Natural killer cell treated with Interleukin-12 subunit alpha and Interleukin-12 subunit beta and Interleukin-15 and Interleukin-18, amount 100 ng/mL, for 72 hours (primary cell): ENCODE measurements at places on chromosomes 11 and 22. TPM values are rescaled to one million over a fixed set of nuclear protein-coding genes. Genes with fewer than 3 reads are reported as not detected.

GRCh38 chr11:119726150-119726553 lies 2.8 kb downstream of the NECTIN1 start:
- H3K27ac ChIP-seq = no peak overlapping the region
- DNase-seq = no peak
- H3K4me3 ChIP-seq = no peak overlapping the region
- peaks cover 8% of the 10 kb centered on the region for H3K4me1 ChIP-seq
- H3K36me3 ChIP-seq = no peaks in the 10 kb centered on the region

DNA sequence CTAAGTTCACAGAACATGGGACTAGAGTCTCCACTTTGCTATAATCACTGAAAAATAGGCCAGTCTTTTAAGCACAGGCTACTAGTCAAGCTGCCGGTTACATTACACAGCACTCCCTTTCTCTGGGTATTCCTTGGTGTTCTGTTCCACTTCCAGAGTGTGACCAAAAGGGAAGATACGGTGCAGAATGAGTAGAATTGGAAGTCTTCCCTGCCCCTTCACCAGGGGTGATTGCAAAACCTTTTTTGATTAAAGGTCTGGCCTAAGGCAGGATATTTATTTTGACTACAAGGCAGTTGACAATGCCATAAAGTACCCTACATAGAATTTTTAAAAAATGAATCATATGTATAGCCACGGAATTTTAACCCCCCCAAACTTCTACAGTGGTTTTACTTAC lies 59.6 kb upstream of the ADORA2A start:
- no peak overlapping the region for H3K4me3 ChIP-seq
- no peaks in the 10 kb centered on the region for H3K27me3 ChIP-seq
- peaks cover 42% of the 10 kb centered on the region for H3K36me3 ChIP-seq
- H3K4me1 ChIP-seq = peaks cover 4% of the 10 kb centered on the region

DNA sequence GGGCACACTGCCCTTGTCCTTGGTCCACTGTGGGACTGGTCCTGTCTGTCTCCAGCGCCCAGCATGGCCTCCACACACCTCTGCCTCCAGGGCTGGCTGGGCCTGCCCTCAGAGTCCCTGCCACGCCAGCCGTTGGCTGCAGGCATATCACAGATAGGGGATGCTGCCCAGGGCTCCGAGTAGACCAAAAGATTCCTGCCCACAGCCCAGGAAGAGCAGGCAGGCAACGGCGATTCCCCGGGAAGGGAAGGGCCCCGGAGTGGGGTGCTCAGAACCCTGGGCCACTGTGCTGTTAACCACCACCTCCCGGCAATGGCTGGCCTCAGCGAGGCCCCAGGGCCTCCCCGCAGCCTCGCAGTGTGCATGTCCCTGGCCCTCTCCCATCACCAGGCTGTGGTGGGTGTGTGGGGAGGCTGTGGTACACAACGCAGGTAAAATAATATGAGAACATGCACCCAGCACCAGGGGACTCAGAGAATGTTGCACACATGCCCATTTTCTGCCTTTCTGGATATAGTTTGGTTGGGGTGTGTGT lies 2.2 kb downstream of the IFITM5 start:
- H3K4me1 ChIP-seq = peaks cover 11% of the 10 kb centered on the region
- H3K27ac ChIP-seq = no peak overlapping the region
- H3K27me3 ChIP-seq = no peaks in the 10 kb centered on the region
- no peak for DNase-seq
- peak overlapping the region; percentile 66 for H3K4me3 ChIP-seq

GRCh38 chr11:8871171-8871775 lies 39.7 kb upstream of the AKIP1 start:
- H3K27ac ChIP-seq = no peak overlapping the region
- peaks cover 37% of the 10 kb centered on the region for H3K27me3 ChIP-seq
- no peaks in the 10 kb centered on the region for H3K36me3 ChIP-seq
- H3K4me1 ChIP-seq = no peaks in the 10 kb centered on the region
- no peak overlapping the region for H3K4me3 ChIP-seq

GRCh38 chr11:78314762-78315161 lies 102.9 kb downstream of the GAB2 start:
- no peak overlapping the region for H3K27ac ChIP-seq
- no peaks in the 10 kb centered on the region for H3K36me3 ChIP-seq
- DNase-seq = no peak
- peaks cover 6% of the 10 kb centered on the region for H3K27me3 ChIP-seq
- H3K4me1 ChIP-seq = no peaks in the 10 kb centered on the region
- H3K4me3 ChIP-seq = no peak overlapping the region

Gene MICALL1
- 21.3 TPM for total RNA-seq

Gene IGLL1
- total RNA-seq = not detected

Gene APOL6
- total RNA-seq = 63.8 TPM

GRCh38 chr11:76408171-76408965 lies 27.2 kb downstream of the GVQW3 start:
- no peak overlapping the region for H3K4me3 ChIP-seq
- H3K27me3 ChIP-seq = no peaks in the 10 kb centered on the region
- H3K36me3 ChIP-seq = no peaks in the 10 kb centered on the region
- no peaks in the 10 kb centered on the region for H3K4me1 ChIP-seq
- DNase-seq = no peak
- H3K27ac ChIP-seq = no peak overlapping the region

- DNase-seq = no peak
- no peak overlapping the region for H3K4me3 ChIP-seq
- H3K4me1 ChIP-seq = peaks cover 11% of the 10 kb centered on the region
- H3K27ac ChIP-seq = no peak overlapping the region
These were observed 247.6 kb upstream of the TBCEL start for GRCh38 chr11:120775986-120776951.

GRCh38 chr11:31996159-31996881 lies 94.6 kb upstream of the RCN1 start:
- peak overlapping the region; percentile 34 for H3K27ac ChIP-seq
- H3K4me3 ChIP-seq = no peak overlapping the region
- no peak for DNase-seq
- H3K36me3 ChIP-seq = no peaks in the 10 kb centered on the region
- H3K4me1 ChIP-seq = peaks cover 19% of the 10 kb centered on the region

- H3K4me3 ChIP-seq = no peak overlapping the region
- H3K27me3 ChIP-seq = no peaks in the 10 kb centered on the region
- no peak for DNase-seq
- H3K27ac ChIP-seq = no peak overlapping the region
- H3K36me3 ChIP-seq = no peaks in the 10 kb centered on the region
- no peaks in the 10 kb centered on the region for H3K4me1 ChIP-seq
These were observed 637.0 kb downstream of the OPCML start for GRCh38 chr11:132895340-132895739.

Gene CHEK1
- total RNA-seq = 74.7 TPM

- H3K4me1 ChIP-seq = no peaks in the 10 kb centered on the region
- H3K4me3 ChIP-seq = no peak overlapping the region
- no peak overlapping the region for H3K27ac ChIP-seq
These were observed 129.6 kb upstream of the POU2AF2 start for GRCh38 chr11:111115890-111116289.

GRCh38 chr11:8311366-8311765 lies 47.7 kb upstream of the LMO1 start:
- H3K36me3 ChIP-seq = no peaks in the 10 kb centered on the region
- peaks cover 6% of the 10 kb centered on the region for H3K4me1 ChIP-seq
- no peak overlapping the region for H3K27ac ChIP-seq
- H3K27me3 ChIP-seq = peaks cover 5% of the 10 kb centered on the region

DNA sequence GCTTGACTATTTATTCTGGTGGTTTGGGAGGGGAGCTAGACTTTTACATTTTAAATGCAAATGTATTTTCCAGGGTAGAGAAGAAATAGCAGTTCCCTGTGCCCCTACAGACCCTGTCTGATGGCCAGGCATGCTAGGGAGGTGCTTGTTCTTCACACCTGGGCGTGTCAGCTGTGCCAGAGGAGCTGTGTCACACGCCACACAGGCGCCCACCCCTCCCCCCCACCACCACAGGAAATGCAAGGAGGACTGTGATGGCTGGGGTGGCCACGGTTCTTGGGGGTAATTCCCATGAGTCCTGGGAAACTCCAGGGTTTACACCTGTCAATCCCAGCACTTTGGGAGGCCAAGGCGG lies 82.2 kb downstream of the FLI1 start:
- H3K4me1 ChIP-seq = peaks cover 57% of the 10 kb centered on the region
- peak overlapping the region; percentile 55 for H3K4me3 ChIP-seq
- H3K36me3 ChIP-seq = peaks cover 49% of the 10 kb centered on the region

DNA sequence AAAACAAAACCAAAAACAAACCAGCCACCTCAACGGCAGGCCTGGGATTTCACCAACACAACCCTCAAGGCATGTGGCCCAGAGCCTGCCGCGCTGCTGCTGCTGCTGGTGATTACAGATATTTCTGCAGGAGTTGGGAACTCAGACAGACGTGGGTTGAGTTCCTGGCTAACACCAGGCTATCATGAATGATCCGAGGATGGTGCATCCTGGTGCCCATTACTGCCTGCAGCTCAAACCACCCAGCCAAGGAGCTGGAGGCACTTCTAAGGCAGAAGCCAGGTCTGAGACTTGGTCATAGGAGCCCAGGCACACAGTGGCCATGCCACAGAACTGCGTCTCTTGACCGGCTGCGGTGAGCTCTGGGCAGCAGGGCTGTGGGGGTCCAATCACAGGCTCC lies 151.8 kb downstream of the MPPED1 start:
- DNase-seq = no peak
- H3K27me3 ChIP-seq = no peaks in the 10 kb centered on the region
- no peaks in the 10 kb centered on the region for H3K36me3 ChIP-seq

DNA sequence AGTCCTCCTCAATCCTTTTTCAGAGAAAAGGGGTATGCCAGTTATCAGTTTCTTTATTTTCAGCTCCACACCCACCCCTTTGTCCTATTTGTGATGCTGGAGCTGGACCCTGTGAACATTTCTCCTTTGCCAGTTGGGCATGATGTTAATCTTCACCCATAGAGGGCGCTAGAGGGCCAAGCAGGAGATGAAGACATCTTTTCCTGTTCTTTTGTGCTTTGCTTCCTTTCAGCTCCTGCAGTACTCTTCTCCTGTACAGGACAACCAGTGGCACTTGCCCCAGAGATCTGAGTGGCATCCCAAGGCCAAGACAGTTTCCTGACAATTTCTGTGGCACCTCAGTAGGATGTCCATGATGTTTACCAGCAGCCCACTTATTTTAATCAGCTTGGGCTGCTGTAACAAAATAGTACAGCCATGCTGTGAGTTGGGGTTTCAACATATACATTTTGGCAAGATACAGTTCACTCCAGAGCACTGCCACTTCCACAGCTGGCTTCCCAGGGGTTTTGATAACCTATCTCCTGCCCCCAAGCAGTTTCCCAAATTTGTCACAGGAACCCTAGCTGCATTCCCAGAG lies 4.6 kb downstream of the SAA2 start:
- peaks cover 34% of the 10 kb centered on the region for H3K27me3 ChIP-seq
- no peak overlapping the region for H3K4me3 ChIP-seq
- DNase-seq = peak; percentile 69
- H3K36me3 ChIP-seq = no peaks in the 10 kb centered on the region

DNA sequence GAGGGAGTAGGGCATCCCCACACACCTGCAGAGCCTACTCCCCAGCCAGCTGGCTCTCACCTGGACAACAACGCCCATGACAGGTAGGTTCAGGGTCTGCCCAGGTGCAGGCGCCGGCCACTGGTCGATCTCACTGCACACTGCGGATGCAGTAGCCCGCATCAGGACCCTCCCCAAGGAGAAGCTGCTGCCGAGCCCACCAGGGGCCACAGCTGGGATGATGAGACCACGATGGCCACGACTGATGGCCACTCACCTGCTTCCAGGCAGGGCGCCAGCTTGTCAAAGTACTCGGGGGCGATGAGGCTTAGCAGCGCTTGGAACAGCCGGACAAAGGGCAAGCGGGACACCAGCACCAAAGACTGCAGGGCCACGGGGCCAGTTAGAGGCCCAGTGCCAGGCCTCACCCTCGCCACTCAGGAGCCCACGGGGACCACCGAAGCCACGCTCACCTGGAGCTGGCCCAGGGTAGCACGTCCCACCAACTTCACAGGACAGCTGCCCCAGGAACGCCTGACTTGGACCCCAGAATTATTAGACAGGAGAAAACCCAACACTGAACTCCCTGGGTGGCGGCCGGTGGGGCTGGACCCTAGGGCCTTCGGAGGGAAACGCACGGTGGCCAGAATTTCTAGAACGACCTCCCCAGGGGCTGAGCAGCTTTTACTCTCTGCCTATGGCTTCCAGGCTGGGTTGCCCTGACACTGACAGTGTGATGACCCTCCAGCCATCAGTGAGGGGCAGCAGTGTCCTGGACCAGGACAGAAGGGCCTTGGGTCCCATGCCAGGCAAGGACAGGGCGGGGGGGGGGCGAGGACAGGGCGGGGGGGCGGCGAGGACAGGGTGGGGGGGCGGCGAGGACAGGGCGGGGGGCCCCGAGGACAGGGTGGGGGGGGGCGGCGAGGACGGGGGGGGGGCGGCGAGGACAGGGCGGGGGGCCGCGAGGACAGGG lies 8.9 kb upstream of the PLXNB2 start:
- no peak overlapping the region for H3K4me3 ChIP-seq
- H3K27ac ChIP-seq = no peak overlapping the region
- H3K36me3 ChIP-seq = no peaks in the 10 kb centered on the region
- H3K27me3 ChIP-seq = no peaks in the 10 kb centered on the region
- DNase-seq = peak; percentile 51

DNA sequence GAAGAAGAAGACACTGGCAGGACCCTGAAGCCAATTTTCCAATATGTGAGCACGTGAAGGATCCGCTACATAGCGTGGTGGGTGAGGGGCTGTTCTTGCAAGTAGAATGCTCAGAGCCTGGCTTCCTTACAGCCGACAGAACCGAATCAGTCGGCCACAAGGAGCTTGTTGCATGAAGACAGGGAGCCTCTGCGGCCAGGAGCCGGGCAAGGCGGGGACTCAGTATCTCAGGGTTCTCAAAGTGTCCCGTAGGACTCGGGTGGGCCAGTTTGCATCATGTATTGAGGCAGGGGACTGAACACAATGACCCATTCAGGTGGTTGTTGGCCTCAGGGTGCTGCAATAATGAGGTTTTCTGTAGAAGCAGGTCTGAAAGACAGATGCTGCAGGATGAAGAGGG lies 289.5 kb downstream of the NTM start:
- H3K36me3 ChIP-seq = no peaks in the 10 kb centered on the region
- H3K4me3 ChIP-seq = no peak overlapping the region
- H3K27ac ChIP-seq = no peak overlapping the region
- DNase-seq = no peak

GRCh38 chr11:80462211-80462610 lies 1021.4 kb upstream of the TENM4 start:
- DNase-seq = no peak
- peaks cover 18% of the 10 kb centered on the region for H3K36me3 ChIP-seq
- H3K4me3 ChIP-seq = no peak overlapping the region
- H3K27me3 ChIP-seq = no peaks in the 10 kb centered on the region

DNA sequence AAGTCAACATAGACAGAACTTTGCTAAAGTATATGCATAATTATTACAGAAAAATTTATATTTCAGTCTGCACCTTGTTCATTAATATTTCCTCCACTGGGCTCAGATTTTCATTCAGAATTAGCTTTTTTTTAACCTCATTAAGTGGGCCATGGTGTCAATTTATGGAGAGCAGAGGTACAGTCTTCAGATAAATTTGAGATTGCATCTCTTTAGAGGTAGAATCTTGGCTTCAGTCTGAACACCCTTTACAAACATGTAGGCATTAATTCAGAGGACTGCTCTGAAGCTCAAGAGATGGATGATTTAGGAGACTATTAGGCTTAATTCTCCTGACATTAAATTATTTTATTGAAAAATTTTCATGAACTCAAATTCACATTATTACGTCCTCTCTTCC lies 3.4 kb upstream of the HBB start:
- no peak for DNase-seq
- no peak overlapping the region for H3K4me3 ChIP-seq
- H3K27me3 ChIP-seq = no peaks in the 10 kb centered on the region
- no peaks in the 10 kb centered on the region for H3K36me3 ChIP-seq
- no peak overlapping the region for H3K27ac ChIP-seq
- no peaks in the 10 kb centered on the region for H3K4me1 ChIP-seq

Gene GGT5
- 0.42 TPM for total RNA-seq

Gene PHF21B
- not detected for total RNA-seq

Gene FOLR1
- not detected for total RNA-seq

Gene SCGB1D2
- not detected for total RNA-seq

Gene SUSD2
- 2.7 TPM for total RNA-seq

Gene TMEM191C
- total RNA-seq = 3.5 TPM
